ENCODE measurements at places on chromosomes 12 and 14. TPM values are rescaled to one million over a fixed set of nuclear protein-coding genes. Genes with fewer than 3 reads are reported as not detected.

SLC6A13 gene
- total RNA-seq = not detected

NID2 gene
- total RNA-seq = 28.7 TPM

- peak; percentile 73 for DNase-seq
These were observed 101.2 kb upstream of the EGLN3 start for GRCh38 chr14:34051966-34052657.

DNA sequence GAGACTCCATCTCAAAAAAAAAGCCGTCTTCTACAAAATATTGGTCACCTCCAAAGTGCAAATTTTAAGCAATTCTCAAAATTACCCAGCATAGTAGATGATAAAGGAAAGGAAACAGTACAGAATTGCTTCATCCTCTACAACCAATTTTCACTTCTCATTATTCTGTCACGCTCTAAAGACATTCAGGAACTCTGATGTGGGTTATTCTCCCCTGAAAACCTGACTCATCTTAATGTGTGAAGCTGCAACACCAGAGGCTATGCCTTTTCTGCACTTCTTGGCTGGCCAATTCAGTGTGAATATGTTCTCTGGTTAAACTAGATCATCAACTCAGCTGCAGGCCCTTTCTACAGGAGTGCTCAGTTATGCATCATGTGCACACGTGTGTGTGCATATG is 11.0 kb downstream of the PTGER2 start:
- no peak for DNase-seq

GRCh38 chr14:77645520-77646230 is 29.2 kb upstream of the SPTLC2 start:
- no peak for DNase-seq

All from colonic mucosa (tissue), 4 donors.